ENCODE measurements at places on chromosomes 1 and 21.

GRCh38 chr1:1841575-1841995 is 49.3 kb downstream of the GNB1 start:
- no peak for DNase-seq

GRCh38 chr1:198559362-198559761 is 18.9 kb upstream of the ATP6V1G3 start:
- DNase-seq: no peak

DNA sequence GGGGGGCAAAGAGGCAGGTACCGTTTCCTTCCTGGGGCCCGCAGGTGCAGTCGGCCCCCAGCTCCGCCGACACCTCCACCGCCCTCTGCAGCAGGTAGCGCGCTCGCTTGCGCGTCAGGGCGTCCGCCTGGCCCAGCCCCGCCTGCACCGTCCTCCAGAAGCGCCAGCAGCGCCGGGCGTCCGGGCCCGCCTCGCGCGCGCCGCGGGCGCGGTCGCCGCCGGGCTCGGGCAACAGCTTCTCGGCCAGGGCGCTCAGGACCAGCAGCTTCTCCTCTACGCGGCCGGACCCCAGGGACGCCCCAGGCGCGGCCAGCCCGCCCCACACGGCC is 863 bp downstream of the TARBP1 start:
- DNase-seq: no peak

GRCh38 chr21:14243874-14244273 is 27.9 kb downstream of the RBM11 start:
- no peak for DNase-seq
